CD4-positive, alpha-beta T cell treated with Interleukin-15 for 4 hours (primary cell): ENCODE measurements at places on chromosomes 5 and 9.

DNA sequence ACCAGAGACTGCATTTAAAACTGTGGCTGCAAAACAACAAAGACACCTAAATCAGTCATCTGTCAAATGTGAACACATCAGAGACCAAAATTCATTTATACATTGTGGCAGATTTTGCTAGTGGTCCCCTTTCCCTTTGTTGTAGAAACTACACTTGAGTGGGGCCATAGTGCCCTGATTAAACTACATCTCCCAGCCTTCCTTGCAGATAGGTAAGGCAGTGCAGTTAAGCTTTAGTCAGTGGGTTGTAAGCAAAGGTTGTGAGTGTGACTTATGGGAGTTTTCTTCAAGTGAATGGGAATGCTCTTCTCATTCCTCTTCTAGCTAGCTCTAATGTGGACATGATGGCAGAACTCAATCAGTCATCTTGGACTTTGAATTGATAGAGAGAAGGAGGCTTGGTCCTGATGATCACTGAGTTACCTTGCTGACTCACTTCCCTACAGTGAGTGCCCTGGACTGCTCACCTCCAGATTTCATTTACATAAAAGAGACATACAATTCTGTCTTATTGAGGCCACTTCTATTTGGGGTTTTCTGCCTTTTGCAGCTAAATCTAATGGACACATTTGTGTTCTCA lies 35.2 kb upstream of the SPARC start:
- DNase-seq: no peak

DNA sequence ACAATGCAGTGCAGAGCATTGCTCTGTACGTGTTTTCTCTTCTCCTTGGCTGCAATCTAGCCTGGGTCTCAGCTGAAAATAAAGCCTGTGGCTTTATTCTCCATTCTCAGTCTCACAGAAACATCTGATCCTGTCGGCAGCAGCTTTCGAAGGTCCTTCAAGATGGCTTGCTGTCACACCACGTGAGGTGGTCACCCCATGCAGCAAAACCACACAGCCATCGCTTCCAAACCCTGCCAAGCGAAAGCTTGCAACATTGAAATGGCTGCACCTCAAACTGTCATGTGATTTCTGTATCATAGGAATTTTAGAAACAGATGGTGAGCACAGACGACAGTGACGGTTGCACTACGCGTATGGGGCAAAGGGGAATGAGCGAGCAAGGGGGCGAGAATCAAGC lies 98.5 kb upstream of the SMARCA2 start:
- DNase-seq: no peak

DNA sequence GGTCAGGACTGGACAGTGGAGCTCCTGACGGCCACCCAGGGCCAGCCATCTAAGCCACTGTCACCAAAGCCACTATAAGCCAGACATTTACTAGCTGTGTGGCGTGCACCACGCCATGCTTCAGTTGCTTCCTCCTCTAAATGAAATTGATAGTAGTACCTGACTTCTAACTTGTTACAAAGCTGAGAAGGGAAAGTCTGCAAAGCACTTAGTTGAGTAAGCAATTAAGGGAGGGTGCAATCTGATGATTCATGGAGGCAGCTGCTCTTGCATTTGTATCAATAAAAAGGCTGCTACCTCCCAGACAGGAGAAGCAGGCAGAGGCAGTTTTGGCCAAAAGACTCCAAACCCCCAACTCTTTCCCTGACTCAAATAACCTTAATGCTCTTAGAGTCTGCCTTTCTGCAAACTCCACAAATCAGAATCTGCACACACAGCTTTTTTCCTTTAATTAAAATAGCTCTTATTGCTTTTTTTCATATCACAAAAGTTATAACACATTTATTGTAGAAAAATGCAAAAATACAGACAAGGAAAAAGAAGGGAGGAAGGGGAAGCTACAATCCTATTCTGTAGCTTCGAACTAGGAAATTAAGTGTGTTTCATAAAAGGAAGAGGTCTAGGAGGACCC lies 19.3 kb upstream of the RAPGEF1 start:
- no peak for DNase-seq

- DNase-seq: no peak
Observed at GRCh38 chr9:69600314-69601047, 71.7 kb downstream of the APBA1 start.

GRCh38 chr5:107576155-107576554 lies 94.6 kb downstream of the EFNA5 start:
- DNase-seq: no peak
